ENCODE measurements at places on chromosomes 2 and 18.

DNA sequence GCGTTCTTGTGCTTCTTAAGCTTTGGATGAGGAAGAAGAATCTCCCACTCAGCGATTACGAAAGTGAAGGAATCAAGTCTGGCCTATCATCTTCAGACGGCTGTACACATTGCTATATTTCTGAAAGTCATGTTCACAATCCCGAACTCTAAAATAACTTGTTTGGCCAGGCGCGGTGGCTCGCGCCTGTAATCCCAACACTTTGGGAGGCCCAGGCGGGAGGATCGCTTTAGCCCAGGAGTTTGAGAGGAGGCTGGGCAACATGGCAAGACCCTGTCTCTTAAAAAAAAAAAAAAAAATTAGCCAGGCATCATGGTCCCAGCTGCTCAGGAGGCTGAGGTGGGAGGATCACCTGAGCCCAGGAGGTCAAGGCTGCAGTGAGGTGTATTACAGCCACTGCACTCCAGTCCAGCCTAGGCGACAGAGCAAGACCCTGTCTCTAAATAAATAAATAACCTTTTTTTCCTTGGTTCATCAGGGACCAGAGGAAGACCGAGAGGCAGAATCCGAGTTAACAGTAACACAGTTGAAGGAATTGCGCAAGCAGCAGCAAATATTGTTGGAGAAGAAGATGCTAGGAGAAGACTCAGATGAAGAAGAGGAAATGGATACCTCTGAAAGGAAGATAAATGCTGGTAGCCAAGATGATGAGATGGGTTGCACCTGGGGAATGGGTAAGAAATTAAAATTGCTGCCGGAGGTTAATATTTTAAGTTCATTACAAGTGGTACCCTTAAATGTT is 1.1 kb downstream of the SLC4A1AP start:
- no peak for DNase-seq

DNA sequence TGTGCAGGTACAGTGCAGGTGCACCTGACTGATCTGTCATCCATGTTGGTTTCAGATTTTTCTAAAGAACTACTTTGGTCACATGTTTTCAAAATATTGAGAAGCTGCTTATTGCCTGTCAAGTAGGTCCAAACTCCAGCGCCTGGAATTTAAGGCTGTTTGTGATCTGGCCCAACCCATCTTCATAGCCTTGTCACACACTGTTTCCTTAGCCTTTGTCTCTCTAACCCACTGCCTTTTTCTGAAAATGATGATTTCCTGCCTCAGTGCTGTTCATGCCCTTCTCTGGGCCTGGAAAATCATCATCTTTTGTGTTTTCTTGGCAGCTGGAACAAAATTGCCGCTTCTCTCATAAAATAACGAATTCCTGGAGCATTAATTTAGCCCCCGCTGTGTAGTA is 7.2 kb downstream of the LIMS1 start:
- no peak for DNase-seq

DNA sequence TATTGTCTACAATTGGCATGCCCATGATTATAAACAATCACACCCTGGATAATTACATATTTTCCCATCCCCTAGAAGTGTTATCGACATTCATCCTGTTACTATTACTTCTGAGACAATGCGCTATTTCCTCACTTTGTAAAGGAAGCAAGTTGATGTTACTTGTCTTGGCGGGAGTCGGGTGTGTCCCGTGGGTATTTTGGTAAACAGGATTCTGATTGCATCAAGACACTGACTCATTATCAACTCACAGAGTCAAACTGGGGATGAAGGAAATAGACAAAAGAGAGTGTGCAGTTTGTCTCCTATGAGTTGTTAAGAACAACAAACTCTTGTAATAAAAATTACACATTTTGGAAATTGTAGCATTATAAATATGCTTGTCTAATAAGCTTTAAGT is 142.7 kb downstream of the GALR1 start:
- no peak for DNase-seq

- no peak for DNase-seq
These were observed 259.7 kb downstream of the CDH19 start for GRCh38 chr18:66344227-66344626.

DNA sequence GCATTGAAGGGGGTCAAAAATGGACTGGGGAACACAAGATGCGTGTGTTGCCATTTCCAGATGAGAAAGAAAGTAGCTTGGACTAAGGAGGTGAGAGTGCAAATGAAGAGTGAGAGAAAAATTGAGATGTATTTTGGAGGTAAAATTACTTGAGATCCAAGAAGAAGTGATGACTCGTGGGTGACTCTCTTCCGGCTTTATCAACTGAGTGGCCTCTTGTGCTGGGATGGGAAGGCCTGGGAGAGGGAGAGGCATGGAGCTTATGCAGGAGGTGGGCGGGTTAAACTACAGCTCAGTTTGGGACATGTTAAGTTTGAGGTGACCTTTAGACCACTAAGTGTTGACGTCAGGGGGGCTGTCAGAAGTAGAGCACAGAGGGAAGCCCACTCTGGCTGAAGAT is 34.9 kb downstream of the SULT1C2 start:
- DNase-seq: no peak

- DNase-seq: no peak
These were observed 69.8 kb downstream of the MCFD2 start for GRCh38 chr2:46845542-46846486.
